ENCODE measurements at places on chromosomes 6 and 20.

GRCh38 chr6:11161031-11161956, 49.8 kb upstream of the ERVFRD-1 start:
- DNase-seq, result peak; percentile 61

DNA sequence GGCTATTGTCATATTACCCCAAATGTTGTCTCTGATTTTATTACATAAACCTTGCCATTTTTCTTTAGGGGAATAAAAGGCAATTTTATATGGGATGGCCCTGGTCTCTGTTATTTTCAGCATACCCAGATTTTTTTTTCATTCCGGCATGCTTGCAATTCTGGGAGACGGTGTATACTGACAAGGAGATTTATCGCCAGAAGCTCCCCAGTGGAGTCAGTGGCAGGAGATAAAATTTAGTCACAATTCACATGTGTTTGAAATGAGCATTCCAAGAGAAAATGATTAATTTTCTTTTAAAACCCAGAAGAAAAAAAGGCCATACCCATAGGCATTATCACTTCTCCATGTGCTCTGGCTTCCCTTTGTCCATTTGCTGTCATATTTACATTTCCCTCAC, 250.8 kb upstream of the RSPO3 start:
- no peak for DNase-seq

DNA sequence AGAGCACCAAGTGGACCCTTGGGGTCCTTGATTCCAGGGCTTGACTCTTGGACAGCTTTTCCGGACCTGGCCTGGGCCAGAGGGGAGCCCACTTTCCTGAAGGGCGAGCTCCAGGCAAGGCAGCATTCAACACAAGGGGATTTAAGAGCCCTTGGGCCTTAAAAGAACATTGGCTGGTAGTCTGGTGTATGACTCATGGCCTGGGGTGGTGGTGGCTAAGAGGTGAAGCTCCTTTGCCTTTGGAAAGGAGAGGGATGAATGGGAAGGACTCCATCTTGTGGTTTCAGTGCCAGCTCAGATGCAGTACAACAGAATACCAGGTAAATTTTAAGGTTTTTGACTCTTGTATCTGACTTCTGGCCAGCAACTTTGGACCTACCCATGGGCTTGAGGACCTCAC, 760.7 kb downstream of the GRIK2 start:
- no peak for DNase-seq

- DNase-seq, result no peak
These were observed 33.8 kb upstream of the PLCB4 start for GRCh38 chr20:9035126-9035525.

GRCh38 chr6:155186052-155186658, 77.7 kb upstream of the CLDN20 start:
- no peak for DNase-seq

- DNase-seq, result peak; percentile 36
These were observed 33.7 kb downstream of the SLC9A8 start for GRCh38 chr20:49846206-49846807.

DNA sequence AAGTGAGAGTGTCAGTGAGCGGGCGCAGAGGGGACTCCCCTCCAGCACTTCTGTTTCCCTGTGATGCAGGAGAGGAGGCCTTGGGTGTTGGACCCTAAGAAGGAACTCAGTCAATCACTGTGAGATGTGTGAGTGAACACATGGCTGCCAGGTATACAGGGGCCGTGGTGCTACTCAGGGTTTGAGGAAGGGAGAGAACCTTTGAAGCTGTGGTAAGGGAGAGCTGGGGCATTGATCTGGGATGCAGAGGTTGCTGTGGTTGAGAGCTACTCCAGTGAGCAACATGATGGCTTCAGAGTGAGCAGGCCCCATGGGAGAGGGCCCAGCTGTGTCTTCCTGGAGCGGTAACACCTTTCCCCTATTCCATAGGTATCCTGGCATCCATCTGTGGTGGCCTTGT, 99.2 kb downstream of the SLC22A3 start:
- DNase-seq, result no peak

DNA sequence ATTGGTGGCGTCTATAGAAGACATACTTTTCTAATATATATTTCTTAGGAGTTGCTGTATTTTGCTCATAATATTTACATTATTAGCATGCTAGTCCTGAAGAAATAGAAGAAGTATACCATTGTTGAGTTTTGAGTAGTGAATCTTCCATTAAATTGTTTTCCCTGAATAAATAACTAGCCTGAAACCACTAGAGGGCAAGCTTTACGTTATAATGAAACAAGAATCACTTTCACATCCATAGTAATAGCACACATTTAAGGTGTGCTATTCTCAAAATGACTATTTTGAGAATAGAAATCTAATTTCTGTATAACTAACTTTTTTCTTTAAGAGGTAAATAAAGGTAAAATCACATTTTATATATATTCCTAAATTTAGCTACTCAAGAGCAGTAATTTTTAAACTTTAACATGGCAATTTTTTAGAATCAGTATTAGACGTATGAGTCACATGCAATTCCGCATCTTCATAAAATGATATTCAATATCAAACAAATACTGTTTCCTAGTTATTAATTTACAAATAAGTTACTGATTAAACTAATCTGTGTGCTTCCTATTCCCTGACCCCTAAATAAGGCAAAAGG, 213.2 kb upstream of the MANEA start:
- no peak for DNase-seq

GRCh38 chr20:21436205-21436604, 38.9 kb upstream of the NKX2-4 start:
- no peak for DNase-seq

GRCh38 chr6:155245831-155246230, 18.0 kb upstream of the CLDN20 start:
- DNase-seq, result no peak

DNA sequence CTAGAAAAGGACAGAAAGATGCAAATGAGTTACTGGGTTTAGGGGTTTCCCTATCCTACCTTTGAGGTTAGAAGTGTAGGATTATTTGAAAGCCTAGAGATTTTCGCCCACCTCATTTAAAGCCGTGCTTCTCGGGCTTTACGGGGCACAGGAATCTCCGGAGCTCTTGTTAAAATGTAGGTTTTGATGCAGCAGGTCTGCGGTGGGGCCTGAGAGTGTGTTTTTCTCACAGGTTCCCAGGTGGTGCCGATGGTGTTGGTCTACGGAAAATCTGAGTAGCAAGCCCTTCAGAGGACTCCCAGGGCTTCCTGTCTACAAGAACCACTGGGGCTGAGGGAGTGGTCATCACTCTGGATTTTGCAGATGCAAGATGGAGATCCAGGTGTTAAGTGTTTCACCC, 47.5 kb downstream of the TRAM2 start:
- no peak for DNase-seq

All from NCI-H1930 (cell line).